ENCODE measurements at places on chromosomes 2 and 18.

DNA sequence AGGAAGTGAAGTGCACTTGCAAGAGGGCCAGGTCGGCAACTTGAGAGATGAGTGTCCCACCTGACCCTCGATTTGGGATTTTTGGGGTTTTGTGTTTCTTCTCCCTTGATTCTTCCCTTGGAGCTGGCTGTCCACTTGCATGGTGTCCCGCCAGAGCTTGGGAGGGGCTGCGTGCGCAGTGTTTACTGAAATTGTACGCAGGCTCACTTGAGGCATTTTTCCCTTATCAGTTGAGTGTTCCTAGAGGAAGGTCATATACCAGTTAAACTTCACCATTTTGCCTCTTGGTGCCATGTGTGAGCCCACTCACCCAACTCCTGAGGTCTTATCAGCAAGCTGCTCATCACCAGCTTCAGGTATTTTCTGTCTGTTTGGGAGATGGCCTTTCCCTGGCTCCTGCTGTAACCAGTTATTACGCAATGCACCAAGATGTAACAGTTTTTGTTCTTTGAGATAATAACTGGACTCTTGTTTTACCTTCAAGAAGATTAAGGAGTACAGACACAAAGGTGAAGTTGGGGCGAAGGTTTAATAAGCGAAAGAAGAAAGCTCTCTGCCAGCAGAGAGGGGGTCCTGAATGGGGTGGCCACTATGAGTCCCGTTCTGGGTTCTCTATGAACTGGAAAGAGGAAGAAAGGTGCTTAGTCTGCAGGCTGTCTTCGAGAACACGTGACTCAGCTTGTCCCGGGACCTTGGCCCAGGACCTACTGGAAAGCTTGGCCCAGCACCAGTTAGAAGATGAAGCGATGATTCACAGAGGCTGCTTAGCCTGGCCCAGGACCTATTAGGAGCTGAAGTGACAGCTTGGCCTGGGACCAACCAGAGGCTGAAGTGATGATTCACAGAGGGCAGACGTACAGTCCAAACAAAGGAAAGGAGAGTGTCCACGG lies 21.5 kb upstream of the TXNL4A start:
- DNase-seq, result no peak

GRCh38 chr2:54589340-54590215 lies 133.5 kb downstream of the SPTBN1 start:
- no peak for DNase-seq

GRCh38 chr2:203645831-203646230 lies 60.6 kb upstream of the CD28 start:
- no peak for DNase-seq

- DNase-seq, result no peak
Measured at GRCh38 chr2:85584857-85585780, 888 bp downstream of the VAMP5 start.

- DNase-seq, result no peak
Measured at GRCh38 chr2:186307871-186308270, 178.2 kb upstream of the ZC3H15 start.

DNA sequence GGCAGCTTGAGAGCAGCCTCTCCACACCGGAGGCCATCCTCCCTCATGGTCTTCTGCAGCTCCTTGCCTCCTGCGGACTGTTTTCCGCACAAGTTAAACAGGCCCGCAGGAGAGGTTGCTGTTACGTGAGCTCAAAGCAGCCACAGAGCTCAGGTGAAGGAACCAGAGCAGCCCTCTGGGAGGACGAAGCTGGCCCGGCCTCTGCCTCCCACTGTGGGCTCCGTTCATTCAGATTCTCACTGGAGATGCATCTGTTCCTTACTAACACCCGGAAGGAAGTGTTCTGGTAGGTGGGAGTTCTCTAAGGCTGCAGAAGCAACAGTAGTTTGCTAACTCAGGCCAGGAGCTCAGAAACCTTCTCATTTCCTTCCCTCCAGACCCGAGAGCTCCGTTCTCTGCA lies 10.9 kb downstream of the DIPK1C start:
- DNase-seq, result no peak

DNA sequence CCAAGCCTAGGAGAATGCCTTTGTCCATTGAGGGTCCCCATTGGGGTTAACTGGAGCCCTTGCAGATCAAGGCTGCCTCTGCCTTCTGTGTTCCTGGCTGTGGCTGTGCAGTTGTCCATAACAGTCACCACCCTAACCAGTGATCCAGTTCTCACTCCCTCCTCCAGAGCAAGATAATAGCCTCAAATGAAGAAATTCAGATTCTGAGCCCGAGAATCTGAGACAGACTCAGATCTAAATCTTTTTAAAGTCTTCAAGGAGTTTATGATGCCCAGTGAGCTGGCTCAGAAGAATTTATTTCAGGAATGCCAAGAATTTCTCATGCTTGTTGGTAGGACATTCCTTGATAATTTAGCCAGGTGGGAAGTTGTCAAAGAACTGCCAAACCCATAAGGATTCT lies 44.3 kb upstream of the RAB6C start:
- DNase-seq, result no peak

DNA sequence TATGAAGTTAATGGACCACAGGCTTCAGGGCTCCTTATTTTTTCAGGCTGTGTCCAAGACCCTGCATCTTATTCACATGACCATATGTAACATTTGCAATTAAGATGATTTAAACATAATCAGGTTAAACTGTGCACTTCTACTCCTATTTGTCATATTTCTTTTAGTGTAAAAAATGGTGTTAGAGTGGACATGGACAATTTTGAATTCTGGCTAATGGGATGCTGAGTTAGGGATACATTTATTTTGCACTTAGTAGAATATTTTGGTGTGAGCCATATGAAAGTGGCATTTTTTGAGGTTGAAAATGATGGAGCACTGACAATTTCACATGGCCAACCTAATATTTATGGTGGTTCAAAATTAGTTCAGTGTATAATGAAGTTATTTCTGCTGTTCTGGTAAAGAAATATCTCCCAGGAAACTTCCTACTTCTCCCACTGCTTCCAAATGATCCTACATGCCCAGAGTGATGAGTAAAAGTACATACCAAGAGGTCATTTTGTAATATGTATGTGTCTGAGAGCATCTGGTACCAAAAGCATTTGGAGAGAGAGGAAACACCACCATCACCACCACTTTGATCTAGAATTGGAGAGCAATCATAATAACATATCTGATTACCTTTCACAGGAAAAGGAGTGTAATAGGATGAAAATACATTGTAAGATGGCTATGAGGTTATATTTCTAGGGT lies 36.0 kb downstream of the GULP1 start:
- DNase-seq, result no peak

GRCh38 chr2:36408198-36408703 lies 52.7 kb downstream of the CRIM1 start:
- DNase-seq, result no peak

GRCh38 chr2:23624915-23625314 lies 239.9 kb downstream of the KLHL29 start:
- no peak for DNase-seq

- DNase-seq, result no peak
Measured at GRCh38 chr2:23419171-23420090, 34.5 kb downstream of the KLHL29 start.

DNA sequence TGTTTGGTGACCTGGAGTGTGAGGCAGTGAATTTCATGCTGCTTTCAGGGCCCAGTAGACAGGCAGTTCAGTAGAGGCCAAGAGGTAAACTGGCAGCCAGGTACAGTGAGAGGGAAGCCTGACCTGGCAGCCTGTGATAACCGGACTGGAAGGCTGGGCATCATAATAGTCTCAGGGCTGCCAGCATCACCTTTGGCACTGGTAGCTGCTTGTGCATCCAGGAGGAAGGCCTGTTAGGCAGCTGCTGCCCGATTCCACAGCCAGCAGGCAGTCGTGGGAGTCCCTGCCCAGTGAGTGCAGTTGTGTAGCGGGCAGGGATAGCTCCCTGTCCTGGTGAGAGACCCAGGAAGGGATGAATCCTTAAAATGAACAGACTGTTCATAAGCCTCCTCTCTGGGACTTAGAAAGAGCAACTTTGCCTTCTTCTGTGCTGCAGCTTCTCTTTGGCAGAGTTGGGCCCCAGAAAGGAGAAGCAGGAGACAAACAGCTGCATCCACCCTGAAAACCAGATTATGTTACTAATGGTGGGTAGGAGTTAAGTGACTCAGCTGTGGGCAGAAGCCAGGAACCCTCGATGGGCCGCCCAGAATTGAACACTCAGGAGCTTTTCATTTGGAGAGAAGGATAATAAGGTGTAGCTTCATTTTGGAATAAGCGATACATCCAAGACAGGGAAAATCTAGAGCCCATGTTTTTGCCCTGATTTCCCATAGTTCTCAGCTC lies 8.1 kb upstream of the GPBAR1 start:
- DNase-seq, result peak; percentile 81

DNA sequence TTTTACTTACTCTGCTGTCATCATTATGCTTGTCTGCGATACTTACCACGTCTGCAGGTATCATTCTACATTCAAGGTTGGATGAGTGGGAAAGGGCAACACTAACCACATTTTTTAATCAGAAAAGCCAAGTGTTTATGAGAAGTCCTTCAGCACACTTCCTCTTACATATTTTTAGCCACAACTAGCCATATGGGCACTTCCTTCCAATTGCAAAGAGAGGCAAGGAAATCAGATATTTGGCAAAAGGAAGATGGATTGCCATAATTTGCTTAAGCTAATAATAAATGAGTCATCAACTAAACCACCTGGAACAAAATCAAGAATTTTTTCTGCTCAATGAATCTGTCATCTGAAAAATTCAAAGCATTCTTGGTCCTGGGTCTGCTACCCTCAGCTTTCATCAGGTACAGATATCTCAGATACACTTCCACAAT lies 16.7 kb upstream of the MRO start:
- no peak for DNase-seq

DNA sequence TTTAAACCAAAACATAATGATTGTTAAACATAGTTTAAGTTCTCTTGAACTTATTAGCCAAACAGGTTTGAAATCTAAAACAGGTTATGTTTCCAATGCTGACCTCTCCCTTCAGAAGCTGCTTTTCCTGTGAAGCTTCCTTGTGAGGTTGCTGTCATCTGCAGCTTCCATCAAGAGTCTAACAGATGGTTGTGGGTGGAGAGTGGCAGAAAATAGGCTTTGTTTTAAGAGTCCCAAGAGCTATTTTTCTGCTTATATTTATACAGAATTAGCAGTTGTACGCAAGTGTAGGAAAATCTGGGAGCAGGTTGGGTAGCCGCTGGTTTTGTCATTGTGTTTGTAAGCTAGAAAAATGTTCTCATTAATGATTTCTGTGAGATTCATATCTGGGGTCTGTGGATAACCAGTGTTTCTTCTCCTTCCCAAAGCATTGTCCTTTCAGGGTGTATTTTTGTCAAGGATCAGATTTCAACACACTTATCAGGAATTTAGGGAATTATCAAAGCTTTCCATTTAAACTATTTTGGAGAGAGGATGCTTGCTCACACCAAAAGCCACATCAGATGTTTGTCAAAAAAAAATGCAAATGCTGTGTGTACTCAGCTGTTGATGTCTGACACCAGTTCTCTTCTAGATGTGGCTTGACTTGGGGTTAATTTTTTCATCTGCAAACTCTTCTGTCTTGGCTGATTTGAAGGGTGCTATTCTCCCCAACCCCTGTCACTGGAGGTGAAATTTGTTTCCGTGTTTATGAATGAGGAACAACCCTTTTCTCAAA lies 78.1 kb upstream of the KIF5C start:
- DNase-seq, result no peak

DNA sequence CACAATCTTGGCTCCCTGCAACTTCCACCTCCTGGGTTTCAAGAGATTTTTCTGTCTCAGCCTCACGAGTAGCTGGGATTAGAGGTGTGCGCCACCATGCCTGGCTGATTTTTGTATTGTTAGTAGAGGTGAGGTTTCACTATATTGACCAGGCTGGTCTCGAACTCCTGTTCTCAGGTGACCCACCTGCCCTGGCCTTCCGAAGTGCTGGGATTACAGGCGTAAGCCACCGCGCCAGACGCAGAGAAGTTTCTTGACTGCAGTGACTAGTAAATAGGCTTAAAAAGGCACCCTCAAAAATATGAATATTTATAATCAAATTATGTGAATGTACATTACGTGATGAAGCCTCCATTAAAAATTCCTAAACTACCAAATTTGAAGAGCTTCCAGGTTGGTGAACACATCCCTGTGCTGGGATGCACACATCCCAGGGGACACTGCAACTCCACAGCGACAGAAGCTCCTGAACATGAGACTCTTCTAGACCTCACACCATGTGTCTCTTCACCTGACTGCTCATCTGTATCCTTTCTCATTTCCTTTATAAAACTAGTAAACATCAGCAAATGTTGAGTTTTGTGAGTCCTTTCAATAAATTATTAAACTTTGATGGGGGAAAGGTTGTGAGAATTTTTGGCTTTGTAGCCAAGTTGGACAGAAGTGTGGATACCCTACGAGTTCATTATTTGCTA lies 203.3 kb upstream of the SPOPL start:
- DNase-seq, result no peak

DNA sequence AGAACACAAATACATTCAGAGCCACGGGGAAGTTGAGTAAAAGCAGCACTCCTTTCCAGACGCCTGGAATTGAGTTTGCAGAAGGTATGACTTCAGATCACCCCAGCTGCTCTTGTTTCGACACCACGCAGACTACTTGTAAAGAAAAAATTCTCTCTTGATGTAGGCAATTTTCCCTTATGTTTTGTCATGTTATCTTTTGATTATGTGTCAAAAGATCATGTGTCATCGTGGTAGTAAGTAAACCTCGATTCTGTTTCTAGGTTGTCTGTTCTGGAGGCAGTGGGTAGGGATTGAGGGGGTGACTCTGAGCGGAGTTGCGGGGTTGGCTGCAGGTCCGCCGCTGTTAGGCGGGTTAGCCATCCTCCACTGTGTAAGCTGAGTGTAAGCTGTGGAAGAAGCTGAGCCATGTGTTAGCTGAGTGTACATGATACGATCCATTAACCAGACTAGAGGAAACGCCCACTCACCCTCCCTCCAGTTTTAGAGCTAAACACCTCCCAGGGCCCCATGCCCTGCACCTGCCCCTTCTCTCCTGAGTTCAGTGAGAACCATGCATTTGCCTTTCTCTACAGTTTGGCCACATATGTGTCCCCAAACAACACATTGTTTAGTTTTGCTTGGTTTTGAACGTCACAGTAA lies 181.8 kb downstream of the SNTG2 start:
- DNase-seq, result no peak

GRCh38 chr2:132953771-132954170 lies 283.8 kb upstream of the LYPD1 start:
- DNase-seq, result no peak

DNA sequence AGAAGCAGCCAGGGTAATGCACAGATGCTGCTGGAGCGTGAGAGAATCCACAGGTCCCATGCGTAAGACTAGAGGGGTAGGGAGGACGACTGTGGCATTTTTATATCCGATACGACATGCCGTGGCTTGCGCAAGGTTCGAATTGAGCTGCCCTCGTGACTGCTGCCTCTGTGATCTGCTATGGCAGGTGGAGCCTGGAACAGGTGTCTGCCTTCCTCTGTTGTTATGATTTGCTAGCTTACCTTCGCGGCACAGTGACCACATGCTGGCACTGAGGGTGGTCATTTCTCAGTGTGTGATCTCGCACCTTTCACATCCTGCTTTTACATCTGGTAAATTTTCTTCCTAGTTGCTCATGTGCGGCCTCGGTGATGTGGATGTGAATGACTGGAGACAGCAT lies 240.2 kb downstream of the ALPK2 start:
- DNase-seq, result no peak

DNA sequence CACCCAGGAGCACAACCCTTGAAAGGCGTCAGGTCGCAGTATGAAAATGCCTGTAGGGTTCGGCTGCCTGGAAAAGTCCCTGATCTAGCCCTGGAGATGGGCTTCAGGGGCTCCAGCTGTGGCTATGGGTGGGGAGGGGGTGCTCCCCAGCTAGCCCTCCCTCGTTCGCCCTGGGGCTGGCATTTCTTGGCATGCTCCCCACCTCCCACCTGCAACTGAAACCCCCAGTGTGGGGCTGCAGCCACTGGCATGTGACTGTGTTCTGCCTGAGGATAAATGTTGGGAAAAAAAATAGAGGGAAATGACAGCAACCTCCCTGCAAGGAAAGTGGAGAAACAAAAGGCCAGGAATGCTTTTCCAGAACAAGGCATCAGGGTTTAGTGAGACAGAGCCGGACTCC lies 109.2 kb downstream of the COPS8 start:
- DNase-seq, result no peak

Measured in bone marrow (tissue), 2 donors.